ENCODE measurements at places on chromosomes 2 and 18.

- DNase-seq = no peak
These were observed 1277.8 kb upstream of the ZEB2 start for GRCh38 chr2:145797692-145798091.

GRCh38 chr18:2895391-2895790 is 48.6 kb downstream of the EMILIN2 start:
- DNase-seq = no peak

GRCh38 chr18:76495435-76496193 is 572 bp upstream of the ZNF516 start:
- peak; percentile 29 for DNase-seq

DNA sequence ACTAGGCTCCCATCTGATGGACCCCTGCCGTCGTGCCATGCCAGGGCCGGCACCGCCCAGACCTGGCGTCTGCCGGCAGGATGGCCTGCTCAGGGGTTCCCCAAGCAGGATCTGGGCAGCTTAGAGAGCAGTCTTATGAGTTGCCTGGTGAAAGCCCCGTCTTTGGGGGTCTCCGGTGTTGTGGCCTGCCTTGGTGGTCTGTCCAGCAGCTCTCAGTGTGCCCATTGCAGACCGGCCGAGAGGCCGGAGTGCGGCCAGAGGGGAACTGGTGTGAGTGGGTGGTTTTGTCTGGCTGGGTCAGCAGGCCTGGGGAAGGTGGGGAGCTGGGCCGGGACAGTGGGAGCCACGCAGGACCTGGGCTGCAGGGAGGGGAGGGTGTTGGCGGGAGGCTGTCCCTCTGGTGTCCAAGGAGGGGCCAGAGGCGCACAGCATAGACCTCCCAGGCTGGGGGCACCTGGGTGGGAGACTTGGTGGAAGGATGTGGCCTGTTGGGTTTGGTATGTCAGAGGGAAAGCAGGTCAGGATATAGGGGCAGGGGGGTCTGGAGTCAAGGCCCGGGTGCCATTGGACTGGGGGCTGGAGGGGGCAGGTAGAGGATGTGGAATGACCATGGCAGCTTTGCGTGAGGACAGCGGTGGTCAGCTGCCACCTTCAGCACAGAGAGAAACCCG is 16.5 kb downstream of the GPC1 start:
- no peak for DNase-seq

DNA sequence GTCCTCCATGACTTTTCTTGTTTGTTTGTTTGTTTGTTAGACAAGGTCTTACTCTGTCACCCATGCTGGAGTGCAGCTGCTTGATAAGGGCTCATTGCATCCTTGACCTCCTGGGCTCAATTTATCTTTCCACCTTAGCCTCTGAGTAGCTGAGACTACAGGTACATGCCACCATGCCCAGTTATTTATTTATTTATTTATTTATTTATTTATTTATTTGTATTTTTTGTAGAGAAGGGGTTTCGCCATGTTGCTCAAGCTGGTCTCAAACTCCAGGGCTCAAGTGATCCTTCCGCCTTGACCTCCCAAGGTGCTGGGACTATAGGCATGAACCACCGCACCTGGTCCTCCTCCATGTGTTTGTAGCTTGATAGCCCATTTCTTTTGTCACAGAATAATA is 37.9 kb downstream of the NBEAL1 start:
- DNase-seq = no peak

GRCh38 chr2:54053830-54054229 is 61.6 kb upstream of the ACYP2 start:
- DNase-seq = no peak

GRCh38 chr2:230589025-230589424 is 123.6 kb upstream of the CAB39 start:
- DNase-seq = no peak

- DNase-seq = no peak
These were observed 135.9 kb downstream of the ABCA12 start for GRCh38 chr2:215002500-215002899.

DNA sequence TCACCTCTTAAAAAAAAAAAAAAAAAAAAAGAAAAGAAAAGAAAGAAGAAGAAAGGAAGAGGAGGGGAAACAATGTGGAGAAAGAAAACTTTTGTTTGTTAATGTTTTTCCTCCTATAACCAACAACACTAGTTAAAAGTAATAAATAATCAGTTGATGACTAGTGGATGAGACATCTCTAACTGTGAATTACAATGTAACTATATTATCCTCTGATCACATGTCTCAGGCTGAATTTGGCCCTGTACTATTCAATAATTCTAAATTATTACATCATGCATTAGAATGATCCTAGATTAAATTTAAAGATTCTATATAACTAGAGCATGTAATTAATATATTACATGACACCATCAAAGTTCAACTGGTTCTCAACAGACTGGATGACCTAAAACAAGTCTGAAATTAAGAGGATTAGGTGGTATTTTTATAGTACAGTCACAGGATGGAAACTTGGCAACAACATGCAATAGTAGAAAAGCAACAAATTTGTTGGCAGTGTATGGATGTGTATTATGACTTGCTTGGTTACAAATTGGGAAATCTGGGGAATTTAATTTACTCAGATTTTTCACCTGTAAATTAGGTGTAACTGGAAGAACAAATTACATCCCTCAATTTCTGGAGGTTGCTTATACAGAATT is 269.3 kb upstream of the SETBP1 start:
- DNase-seq = no peak

- no peak for DNase-seq
These were observed 11.1 kb downstream of the NDUFV2 start for GRCh38 chr18:9113468-9114149.

DNA sequence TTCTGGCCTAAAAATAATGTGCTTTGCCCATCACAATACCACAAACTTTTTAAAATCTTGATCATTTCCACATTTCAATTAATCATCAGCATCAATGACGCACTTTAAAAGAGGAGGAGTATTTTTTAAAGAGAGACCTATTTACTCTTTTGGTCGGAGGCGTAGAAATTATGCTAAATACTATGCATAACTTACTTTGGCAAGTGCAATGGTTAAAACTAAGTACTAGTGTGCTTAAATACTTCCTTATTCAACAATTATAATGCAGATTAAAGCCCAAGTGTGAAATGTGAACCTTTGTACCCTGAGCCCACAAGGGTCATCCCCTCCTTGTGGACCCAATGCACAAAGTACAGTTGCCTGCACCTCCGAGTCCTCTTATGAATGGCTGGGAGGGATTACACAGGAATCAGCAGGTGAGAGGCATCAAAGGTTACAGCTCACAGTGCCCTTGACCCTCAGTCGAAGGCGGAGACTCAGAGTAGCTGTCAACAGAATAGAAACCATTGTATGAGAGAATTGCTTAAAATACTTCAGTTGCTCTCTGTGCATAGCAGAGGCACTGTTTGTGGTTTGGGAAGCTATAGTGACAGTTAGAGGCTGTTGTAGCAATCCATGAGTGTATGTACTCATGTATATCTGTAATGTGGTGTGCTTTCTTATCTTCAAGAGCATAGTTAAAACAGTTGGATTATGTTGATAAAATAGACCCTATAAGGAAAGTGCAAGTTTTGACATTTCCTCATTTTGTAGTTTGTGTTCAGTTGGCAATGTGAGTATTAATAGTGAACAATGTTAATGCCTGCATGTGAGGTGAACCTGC is 151.7 kb upstream of the ITGA4 start:
- peak; percentile 24 for DNase-seq

DNA sequence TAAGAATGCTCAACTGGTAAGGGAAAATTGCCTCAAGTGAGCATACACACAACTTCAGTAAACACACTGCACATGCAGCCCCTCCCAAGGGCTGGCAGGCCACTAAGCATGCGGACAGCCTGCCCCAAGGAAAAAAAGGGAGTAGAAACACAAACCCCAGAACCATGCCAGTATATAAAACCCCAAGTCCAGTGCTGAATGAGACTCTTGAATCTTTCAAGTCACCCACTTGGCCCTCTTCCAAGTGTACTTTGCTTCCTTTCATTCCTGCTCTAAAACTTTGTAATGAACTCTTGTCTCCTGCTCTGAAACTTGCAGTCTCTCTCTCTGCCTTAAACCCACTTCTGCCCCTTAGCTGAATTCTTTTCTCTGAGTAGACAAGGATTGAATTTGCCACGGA is 736.4 kb downstream of the RNF144A start:
- no peak for DNase-seq
